IMR-90 (cell line): ENCODE measurements at places on chromosomes 1 and 21. TPM values are rescaled to one million over a fixed set of nuclear protein-coding genes. Genes with fewer than 3 reads are reported as not detected.

DNA sequence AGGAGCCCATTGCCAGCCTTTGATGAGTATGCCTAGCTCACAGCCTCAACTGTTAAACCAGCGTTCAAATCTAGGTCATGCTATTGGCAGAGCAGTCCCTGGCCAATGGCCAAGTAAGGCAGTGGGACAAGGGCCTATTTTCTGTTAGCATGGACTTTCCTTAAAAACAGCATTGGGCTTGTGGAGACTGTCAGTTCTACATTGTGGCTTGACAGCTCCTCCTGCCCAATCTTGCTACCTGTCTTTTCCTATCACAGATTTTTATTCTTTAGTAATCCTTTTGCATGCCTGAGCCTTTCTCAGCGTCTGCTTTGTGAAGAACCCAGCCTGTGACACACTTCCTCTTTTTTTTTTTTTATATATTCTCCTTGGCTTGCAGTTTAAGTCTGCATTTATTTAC, 56.4 kb downstream of the DIP2A start:
- peak; percentile 13 for DNase-seq

GRCh38 chr1:242089911-242090310, 91.0 kb upstream of the MAP1LC3C start:
- no peak for DNase-seq

ZMYND12 gene
- under 0.01 TPM in 1 of 2 replicates, not detected in the other for total RNA-seq

DNA sequence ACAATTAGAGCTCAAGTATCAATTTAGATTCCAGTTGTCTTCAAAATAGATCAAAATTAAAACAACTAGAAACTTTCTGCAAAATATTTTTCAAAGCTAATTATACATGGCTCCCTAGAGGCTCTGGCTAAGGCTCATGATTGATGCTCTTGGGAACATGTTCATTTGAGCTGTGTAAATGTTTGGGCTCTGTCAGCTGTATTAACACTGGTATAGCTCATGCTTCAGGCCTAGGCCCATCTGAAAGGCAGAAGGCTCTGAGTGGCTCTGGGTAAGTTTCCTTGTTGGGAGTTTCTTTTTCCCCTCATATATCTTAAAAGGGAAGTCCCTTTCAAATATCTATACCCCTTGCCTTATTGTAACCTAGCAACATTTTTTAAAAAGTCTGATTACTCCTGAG, 81.3 kb downstream of the UROD start:
- DNase-seq = no peak

- DNase-seq = no peak
Measured at GRCh38 chr1:42417166-42417565, 36.6 kb downstream of the RIMKLA start.

- no peak for DNase-seq
Measured at GRCh38 chr21:42671778-42672593, 18.6 kb downstream of the PDE9A start.

- DNase-seq = no peak
Measured at GRCh38 chr21:26513212-26513611, 59.9 kb downstream of the CYYR1 start.

DNA sequence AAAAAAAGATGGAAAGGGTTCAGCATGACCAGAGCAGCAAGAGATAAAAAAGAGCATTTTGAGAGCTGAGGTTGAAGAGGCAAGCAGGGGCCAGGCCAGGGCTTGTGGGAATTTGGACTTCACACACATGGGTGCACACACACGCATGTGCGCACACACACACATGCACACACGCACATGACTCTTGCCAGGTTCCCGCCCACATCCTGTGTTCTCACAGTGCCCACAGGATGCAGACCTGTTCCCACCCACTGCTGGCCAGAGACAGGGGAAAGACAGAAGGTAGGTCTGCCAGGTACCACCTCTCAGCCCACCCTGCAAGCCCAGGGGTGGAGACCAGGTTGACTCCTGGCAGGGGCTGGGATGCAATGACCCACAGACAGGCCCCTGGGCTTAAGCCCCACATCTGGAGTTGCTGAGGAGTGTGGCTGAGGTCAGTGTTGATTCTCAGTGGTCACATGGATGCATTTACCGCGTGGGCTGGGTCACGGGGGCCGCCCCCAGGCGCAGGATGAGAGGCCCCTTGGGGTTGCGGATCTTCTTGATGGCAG, 4.4 kb downstream of the COL16A1 start:
- no peak for DNase-seq

LCE3D gene
- not detected in 2 replicates for total RNA-seq

AVPR1B gene
- total RNA-seq = not detected in 2 replicates
